ENCODE measurements at places on chromosomes 13 and 19.

- DNase-seq: peak; percentile 74
Measured at GRCh38 chr19:35164418-35164817, 9.9 kb downstream of the FXYD5 start.

DNA sequence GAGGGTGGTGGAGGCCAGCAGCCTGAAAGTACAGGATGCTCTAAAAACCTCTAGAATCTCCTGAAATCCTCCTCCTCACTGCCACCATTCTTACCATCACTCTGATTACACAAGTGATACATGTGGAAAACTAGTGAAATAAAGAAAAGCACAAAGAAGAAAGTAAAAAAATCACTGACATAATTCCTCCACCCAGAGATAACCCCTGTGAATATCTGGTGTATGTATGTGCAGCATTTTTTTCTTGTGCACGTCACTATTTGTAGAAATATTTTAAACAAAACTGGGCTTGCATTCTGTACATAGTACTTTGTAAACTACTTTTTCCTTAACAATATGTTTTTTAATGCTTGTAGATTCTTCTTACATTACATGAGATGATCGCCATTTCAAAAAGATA lies 73.2 kb downstream of the CDADC1 start:
- no peak for DNase-seq

GRCh38 chr13:72990953-72991352 lies 67.9 kb upstream of the KLF5 start:
- DNase-seq: no peak

DNA sequence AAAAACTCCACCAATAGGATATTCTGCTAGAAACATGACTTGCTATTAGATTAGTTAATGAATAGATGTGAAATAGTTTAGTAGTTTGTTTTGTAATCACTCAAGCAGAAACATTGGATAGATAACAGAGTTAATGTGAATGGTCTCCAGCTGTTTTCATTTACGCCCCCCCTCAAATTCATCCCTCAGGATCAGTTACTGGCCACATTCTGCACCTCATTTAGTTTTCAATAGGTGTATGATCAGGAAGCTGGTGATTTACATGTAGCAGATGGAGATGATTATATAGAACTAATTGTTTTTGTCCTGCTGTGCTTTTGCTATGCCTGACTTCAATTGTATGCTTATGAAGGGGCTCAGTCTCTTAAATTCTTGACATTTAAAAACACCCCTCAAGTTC lies 759.0 kb downstream of the SLITRK6 start:
- no peak for DNase-seq

- no peak for DNase-seq
Measured at GRCh38 chr13:110643324-110643723, 28.0 kb downstream of the NAXD start.

GRCh38 chr13:77781808-77782207 lies 84.3 kb downstream of the SLAIN1 start:
- no peak for DNase-seq

- no peak for DNase-seq
Measured at GRCh38 chr13:100881291-100881864, 206.8 kb upstream of the TMTC4 start.

DNA sequence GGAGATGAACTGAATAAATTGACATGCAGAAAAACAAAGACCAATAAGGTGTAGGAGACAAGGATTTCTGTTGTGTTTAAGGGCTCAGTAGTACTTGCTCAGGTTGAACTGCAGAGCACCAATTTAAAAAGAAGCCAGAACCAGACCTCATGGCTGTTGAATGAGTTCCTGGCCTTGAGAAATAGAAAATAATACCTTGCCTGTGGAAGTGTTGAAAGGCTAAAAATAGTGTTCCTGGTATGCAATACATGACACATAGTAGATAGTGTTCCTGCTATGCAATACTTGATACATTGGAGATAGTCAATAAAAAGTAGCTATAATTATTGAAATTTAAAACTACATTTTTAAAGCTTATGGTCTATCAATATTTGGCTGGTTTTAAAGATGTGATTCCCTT lies 595.8 kb downstream of the PCDH9 start:
- DNase-seq: no peak

Data from SW480 (cell line).